ENCODE measurements at places on chromosomes 2 and 18.

GRCh38 chr2:200317975-200318374 is 11.5 kb downstream of the SPATS2L start:
- DNase-seq: no peak

- no peak for DNase-seq
Measured at GRCh38 chr2:184597571-184597991, 748 bp upstream of the ZNF804A start.

GRCh38 chr2:166900700-166901099 is 12.4 kb downstream of the XIRP2 start:
- no peak for DNase-seq

DNA sequence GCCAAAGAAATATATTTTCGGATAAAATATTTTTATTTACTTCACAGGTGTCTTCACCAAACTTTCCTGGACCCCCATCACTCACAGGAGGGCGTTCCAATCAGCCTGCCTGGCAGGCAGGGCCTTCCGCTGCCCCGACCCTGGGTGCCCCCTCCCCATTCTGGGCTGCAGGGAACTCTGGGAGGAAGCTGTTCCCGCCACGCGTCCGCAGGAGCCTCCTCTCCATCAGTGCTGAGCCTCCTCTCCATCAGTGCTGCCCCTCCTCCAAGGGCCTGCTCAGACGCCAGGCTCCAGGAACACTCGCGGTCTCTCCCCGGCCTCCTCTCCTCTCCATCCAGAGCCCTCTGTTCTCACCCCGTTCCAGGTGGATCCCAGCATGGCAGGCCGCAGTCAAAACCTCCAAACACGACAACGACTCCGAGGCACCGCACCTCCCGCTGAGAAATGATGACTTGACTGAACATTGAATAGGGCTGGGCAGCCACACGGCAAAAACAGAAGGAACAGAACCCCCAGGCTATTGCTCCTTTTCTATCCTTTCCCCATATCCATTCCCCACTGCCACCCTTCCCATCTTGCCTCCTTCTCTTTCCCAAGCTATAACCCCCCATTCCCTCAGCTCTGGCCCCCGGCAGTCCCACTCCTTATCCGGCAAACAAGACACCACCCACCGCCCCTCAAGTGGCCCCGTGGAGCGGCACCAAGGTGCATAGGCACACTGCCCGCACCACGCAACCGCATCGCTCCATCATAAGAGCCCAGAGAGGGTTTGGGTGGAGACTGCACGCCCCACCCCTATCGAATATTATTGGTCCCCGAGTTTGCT is 268.6 kb upstream of the RAB6C start:
- DNase-seq: no peak

GRCh38 chr2:162258169-162258568 is 14.9 kb upstream of the FAP start:
- no peak for DNase-seq

GRCh38 chr2:118654945-118655344 is 192.5 kb downstream of the EN1 start:
- no peak for DNase-seq

GRCh38 chr18:28666216-28666615 is 489.3 kb upstream of the CDH2 start:
- DNase-seq: no peak

- no peak for DNase-seq
Measured at GRCh38 chr18:62576845-62577512, 54.2 kb downstream of the ZCCHC2 start.

DNA sequence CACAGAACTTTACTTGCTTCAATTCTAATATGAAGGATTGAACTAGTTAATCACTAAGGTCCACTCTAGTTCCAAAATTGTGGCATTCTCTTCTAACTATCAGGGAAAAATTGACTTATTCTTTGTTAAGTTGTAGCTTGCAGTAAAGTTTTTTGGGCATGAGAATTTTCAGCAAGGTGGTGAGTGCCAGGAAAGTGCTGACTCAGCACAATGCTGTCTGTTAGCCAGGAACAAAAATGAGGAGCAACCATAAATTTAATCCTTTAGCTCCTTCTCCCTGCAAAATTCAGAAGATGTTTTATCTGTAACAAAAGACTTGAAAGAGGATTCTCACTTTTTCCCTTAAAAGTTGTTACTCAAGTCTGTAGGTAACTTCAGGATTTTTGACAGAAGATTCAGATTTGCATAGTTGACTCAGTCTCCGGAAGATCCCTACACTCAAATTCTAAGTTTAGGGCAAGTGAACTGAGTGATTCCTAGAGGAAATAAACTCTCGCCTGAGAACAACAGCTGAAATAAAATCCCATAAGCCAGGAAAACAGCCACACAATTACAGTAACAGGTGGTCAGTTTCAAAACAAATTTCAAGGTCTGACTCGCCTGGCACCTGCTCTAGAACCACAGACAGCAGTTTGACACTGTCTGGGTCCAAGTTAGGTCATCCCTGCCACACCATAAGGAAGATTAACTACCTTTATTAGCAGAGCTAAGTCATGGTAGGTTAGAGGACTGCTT is 20.2 kb upstream of the DARS1 start:
- no peak for DNase-seq

DNA sequence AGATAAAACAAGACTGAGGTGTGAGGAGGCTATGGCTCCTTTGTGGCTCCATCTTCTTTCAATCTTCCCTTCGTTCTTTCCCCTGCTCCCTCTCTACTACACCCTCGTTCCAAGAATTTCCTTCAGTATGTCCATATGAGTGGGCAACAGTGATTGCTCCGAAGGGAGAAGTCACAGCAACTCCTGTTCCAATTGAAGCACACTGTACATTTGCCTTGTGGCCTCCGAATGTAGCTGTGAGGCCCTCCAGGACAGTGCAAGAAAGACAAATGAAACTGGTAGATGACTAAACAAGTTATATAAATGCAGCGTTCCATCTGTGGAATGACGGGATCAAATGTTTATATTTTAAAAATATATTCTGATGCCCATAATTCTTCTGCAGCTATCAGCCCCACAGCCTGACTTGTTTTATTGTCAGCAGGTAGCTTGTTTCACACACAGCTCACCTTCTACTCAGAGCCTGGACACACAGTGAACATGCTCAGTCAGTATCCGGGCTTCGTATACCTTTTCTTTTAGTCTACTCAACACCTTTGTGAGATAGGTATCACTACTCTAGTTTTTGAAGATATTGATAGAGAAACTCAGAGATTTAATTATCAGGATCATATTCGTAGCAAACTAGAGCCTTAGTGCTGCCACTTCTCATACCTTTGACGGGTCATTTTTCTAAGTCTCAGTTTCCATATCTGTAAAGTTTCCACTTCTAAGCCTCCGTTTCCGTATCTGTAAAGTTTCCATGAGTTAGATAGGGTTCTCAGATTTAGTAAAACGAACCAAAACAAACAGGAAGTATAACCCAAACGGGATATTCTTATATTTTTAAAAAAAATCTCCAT is 216.7 kb upstream of the STON1 start:
- DNase-seq: no peak

DNA sequence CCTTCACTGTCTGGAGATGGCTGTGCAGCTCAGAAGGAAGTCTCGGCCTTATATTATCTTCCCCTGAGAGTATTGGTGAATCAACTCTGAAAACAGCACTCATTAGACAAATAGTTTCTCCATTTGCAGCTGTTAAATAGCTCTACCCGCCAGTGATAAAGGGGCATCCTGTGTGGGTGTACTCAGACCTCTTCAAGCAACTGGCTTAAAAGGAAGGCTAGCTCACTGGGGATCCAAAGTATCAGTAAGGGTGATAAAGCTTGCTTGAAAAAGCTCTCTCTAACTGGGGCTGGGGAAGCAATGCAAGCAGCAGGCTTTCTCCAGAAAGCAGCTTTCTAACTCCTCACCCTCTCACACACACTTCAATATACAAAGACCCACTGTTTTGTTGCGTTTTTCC is 64.9 kb upstream of the PSMD14 start:
- no peak for DNase-seq

DNA sequence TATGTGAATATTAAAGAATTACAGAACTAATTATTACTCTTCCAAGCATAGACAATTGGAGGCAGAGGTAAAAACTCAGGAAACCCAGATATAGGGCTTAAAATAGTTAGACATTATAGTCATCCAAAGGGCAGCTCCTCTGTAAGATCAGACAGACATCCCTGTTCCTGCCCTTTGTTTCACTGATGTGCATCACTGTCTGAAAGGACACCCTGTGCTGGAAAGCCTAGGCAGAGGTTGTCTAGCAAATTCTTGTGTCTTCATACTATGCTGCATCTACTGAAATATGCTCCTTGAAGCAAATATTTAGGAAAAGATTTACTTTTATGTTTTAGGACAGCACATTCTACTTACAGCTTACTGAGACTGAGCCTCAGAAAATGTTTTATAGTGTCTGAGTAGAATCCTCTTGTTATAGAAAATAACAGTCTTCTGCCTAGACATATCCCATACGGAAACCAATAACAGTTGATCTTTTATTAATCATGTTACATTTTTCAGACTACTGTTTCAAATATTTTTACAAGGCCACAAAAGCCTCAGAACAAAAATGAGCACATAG is 977.3 kb upstream of the CDH2 start:
- DNase-seq: no peak

DNA sequence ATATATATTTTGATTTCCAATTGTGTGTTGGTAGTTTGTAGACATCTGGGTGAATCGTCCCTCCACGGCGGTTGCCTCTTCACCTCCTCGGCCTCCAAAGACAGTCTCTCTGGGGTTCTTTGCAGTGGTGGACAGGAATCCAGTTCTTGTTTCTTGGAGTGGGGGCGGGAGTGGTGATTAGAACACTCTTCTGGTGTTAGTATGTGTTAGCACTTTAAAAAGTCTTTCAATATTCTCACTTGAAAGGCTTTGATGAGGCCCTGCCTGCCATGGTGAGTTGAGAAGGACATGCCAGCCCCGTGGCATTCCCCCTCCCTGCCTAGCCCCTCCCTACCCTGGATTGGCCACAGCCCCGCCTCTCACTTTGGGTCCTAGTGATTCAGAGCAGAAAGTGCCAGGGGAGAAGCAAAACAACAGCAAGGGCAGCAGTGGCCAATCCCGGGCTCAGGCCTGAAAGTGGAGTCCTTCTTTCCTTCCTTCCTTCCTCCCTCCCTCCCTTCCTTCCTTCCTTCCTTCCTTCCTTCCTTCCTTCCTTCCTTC is 316.8 kb upstream of the HS6ST1 start:
- DNase-seq: no peak

DNA sequence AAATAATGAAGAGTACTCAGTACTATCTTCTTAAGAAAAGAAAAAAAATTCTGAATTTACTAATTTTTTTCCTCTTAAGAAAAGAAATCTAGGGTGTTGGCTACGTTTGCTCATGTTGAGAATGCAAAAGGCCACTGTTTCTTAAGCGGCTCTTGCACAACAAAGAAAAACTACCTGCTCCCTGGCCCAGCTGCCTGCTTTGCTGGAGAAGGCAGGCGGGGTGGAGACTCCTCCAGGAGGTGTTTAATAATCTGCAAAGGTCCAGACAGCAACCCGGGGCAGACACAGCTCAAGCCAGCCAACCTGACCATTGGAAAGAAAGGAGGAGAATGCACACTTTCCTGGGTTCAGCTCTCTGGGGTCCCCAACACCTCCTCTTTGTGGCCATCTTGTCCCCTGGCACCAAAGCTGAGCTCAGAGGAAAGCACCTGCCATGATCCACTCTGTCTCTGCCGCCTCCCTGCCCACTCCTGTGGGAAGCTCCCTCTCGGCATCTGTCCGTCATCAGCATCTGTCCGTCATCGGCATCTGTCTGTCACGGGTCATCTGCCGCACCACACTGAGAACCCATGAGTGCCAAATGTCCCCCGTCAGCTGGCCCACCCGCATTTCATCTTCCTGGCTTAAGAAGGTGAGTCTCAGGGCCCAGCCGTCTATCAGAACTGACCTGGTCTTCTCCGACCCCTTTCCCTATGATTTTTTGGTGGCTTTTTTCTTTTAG is 11.9 kb downstream of the ZNF516 start:
- no peak for DNase-seq

GRCh38 chr2:149099298-149099697 is 60.8 kb downstream of the LYPD6B start:
- no peak for DNase-seq

GRCh38 chr2:95669441-95669991 is 77.7 kb downstream of the TRIM43 start:
- no peak for DNase-seq

- DNase-seq: no peak
Measured at GRCh38 chr2:121092095-121092494, 192.9 kb downstream of the TFCP2L1 start.

- no peak for DNase-seq
Measured at GRCh38 chr2:66574701-66575624, 140.0 kb downstream of the MEIS1 start.

DNA sequence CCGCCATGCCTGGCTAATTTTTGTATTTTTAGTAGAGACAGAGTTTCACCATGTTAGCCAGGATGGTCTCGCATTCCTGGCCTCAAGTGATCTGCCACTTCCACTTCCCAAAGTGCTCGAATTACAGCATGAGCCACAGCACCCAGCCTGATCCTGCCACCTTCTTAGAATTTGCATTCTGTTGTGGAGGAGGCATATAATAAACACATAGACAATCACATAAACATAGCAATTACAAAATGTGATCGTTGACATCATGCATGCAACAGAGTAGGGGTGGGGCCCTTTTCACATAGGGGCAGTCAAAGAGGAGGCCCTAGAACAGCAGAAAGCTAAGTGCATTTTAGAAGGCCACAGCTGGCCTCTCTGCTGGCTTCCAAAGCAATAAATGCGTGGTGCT is 39.9 kb upstream of the TSPYL6 start:
- no peak for DNase-seq

DNA sequence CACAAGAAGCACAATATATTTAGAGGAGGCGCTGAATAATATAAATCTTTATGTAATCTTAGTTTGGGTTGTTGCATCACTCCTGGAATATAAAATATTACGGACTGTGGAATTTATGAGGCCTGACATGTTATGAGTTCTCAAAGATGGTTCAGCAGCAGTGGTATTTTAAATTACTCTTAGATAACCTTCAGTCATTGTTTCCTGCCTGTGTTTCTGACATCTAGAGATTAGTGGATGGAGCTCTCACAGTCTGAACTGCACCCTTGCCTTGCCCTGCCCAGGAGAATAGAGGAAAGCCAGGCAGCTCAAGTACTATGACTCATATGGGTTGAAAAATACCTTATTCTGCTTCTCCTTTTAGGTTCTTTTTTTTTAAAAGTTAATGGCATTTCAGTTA is 70.0 kb downstream of the ACSL3 start:
- no peak for DNase-seq

GRCh38 chr2:126749537-126749936 is 93.6 kb downstream of the GYPC start:
- DNase-seq: peak; percentile 23

DNA sequence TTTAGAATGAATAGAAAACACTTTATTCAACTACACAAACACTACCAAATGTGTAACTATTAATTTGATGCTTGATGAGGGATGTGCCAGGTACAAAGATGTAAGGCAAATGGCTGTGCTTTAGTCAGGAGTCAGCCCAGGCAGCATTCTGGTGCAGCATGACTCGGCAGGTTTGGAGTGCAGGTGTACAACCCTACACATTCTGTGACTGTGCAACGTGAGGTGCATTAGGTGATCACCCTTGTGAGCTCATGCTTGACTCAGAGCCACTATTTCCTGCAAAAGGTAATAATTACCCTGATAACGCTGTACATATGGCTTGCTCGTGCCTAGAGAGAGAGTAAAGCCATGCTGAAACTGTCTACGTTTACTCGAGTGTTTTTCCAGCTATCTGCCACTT is 288.7 kb upstream of the DSEL start:
- no peak for DNase-seq

- DNase-seq: no peak
Measured at GRCh38 chr2:181786371-181787228, 104.9 kb upstream of the ITPRID2 start.
